ENCODE measurements at places on chromosomes 4 and X.
A peak's percentile ranks its signal among the peaks of the same experiment; 100 is the strongest.

DNA sequence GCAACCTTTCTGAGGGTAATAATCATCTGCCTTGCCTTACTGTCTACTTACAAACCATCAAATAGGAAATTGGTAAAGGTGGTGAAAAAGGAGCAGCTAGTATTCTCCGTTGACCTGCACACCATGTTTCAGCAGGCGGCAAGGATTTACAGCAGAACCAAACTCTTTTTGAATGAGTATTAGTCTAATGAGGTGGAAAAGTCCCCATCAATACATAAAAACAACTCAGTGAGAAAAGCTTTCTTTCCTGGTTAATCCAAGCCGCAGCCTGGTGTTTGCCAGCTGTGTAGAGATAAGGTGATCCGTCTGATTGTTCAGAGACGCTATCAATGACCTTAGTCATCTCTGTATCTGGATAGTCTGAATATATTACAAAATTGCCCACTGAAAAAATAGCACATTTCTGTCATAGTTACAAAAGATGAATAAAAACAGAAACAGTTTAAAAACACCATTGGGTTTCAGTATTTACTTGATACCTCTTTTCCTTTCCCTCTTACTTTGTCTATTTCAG is 110.4 kb upstream of the TBC1D9 start:
- no peak for DNase-seq

GRCh38 chr4:2472187-2472586 is 3.3 kb downstream of the RNF4 start:
- no peak for DNase-seq

GRCh38 chr4:26871611-26872010 is 11.0 kb downstream of the STIM2 start:
- no peak for DNase-seq

- DNase-seq = no peak
Measured at GRCh38 chr4:88963817-88964216, 93.2 kb downstream of the FAM13A start.

DNA sequence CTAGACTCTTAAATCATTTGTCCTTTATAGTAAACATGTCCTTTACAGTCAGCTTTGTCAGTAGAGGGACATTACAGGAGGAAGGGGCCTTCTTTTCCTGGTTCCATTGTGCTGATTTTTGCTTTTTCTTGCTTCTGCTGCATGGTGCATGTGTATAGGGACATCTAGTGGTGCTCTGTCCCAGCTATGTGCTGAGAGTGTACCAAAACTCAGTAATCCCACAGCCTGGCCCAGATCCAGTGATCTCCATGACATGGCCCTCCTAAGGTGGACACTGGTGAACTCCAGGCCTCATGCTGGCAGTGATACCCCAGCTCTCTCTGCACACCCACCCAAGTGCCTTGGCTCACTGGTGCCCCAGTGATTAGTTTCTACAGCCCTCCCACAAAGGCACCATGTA is 45.2 kb downstream of the MAGEB17 start:
- no peak for DNase-seq

- DNase-seq = no peak
Measured at GRCh38 chrX:106716004-106716403, 10.5 kb upstream of the RNF128 start.

- no peak for DNase-seq
Measured at GRCh38 chr4:53183754-53184153, 182.1 kb downstream of the SCFD2 start.

- DNase-seq = no peak
Measured at GRCh38 chr4:15237648-15238230, 190.1 kb upstream of the C1QTNF7 start.

DNA sequence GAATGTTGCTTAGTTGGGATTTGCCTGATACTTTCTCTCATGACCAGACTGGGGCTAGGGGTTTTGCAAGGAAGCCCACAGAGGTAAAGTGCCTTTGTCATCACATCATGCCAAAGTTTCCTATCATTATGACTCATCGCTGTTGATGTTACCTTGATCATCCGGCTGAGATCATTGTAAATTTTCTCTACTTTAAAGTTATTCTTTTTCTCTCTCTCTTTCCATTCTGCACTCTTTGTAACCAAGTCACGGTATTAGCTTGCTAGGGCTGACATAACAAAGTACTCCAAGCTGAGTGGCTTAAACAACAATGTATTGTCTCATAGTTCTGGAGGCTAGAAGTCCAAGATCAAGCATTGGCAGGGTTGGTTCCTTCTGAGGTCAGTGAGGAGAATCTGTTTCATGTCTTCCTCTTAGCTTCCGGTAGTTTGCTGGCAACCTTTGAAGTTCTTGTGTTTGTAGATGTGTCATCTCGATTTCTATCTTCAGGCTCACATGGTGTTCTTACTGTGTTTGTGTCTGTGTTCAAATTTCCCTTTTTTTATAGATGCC is 113.0 kb downstream of the DTHD1 start:
- peak; percentile 29 for DNase-seq

DNA sequence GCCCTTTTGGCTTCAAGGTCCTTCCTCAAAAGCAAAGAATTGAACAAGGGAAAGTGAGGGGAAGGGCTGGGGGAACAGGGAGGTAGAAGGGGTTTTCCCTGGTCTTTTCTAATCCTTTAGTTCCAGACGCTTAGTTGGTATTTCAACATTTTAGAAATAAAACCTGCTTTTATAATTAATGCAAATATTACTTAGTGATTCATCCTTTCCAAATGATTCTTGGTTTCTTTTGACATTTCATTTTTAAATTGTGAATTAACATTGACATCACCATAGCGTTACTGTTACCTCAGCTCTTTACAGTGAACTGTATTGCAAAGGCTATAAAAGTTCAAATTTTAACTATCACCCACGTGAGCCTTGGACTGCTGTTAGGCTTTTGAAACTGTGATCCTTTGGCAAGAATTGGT is 20.9 kb downstream of the NFKB1 start:
- no peak for DNase-seq

DNA sequence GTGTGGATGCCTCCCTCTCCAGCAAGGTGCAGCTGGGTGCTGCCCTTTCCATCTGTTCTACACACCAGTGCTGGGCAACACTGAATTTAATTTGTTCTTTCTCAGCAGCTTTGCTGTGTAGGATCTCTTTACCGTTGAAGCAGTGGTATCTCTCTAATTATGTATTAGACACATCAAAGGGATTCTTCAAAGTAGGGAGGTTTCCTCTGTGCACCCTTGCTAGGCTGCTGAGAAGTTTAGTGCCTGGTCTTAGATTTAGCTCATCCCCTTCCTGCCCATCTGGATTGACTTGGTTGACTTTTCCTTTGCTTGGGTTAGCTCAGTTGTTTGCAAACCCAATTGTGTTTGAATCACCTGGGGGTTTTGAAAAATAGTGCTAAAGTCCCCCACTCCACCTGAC is 27.8 kb upstream of the LDB2 start:
- DNase-seq = no peak

DNA sequence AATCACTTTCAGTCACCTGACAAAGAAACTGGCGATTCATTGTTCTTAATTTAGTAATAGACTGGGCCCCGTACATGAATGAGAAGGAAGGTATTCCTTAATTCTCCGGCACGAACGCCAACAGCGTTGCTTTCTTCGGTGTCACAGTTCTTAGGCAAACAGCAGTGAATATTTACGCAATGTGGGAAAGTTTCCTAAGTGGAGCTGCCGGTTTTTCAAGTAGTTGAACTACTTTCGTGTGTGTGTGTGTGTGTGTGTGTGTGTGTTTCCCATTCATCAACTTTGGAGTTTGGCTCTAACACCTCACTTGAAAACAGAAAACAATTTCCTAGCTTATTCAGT is 651 bp downstream of the NXT2 start:
- DNase-seq = no peak

DNA sequence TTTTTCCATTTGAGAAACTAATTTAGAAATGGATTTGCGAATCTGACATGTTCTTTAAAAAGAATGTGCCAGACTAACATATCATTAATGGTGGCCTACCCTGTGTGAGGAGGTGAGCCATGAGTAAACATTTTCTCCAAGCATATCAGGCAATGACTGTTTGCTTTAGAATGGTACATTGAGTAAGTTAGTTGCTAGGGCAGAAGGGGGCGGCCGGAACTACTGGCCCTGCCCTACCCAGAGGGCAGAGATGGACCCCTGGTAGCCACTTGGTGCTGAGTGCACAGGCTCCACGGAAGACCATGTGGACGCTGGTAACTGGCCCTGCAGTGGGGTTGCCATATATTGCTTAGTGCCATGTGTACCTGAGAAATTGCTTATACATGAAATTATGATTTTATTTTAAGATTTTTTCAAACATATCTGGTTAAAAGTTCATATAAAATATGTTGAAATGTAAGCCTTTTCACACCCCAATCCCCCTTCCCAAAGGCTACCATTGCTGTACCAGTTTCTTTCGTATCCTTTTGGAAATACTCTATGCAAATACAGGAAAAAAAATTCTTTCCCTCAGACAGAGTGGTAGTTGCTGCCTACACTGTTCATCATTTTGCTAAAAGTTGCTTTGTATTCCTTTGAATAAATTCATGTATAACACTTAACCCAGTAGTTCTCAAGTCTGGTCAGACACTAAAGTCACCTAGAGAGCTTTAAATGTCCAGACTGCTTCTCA is 8.8 kb downstream of the FNIP2 start:
- no peak for DNase-seq

GRCh38 chr4:38724475-38724808 is 58.3 kb downstream of the TLR10 start:
- DNase-seq = no peak

GRCh38 chr4:102439812-102440211 is 61.3 kb upstream of the NFKB1 start:
- no peak for DNase-seq

- no peak for DNase-seq
Measured at GRCh38 chr4:143538979-143539669, 25.6 kb downstream of the SMARCA5 start.

DNA sequence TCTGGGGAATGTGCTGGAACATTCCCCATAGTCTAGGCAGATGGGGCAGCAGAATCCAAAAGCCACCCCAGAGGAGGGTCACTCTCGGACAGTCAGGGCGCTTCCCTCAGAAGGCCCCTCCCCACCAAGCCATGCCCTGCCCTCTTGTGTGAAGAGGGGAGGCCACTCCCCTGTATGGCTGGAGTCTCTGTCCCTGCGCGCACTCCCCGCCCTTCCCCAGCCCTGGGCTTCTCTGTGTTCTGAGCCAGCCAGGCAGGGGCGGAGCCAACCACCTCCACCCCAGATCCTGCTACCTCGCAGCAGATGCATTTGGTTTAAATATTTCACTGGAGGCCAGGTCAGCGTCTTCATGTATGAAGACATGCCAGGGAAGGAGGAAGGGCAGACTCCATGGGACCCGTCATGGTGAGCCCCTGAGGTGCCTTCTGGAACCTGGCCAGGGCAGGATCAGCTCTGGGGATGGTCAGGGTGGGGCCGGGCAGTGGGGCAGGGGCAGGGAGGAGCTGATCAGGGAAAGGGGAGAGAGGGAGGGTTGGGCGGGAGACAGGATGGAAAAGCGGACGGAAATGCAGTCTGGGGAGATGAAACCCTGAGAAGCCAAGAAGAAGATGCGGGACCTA is 107.3 kb downstream of the ADRA2C start:
- no peak for DNase-seq

DNA sequence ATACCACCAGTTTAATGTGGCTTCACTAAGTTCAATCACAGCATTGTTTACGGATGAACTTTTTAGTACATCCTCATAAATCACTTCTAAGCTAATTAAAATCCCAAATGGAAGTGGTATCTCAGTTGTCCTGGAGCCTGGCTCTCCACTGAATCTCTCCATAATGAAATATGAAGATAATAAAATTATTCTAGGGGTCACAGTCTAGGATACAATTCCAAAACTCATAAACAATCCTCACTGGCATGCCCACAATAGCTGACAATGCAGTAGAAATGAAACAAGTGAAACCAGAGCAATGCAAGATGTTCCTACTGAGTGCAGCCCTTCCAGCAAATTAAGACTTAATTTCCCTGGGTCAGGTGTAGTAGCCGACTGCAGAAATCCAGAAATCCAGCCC is 47.3 kb upstream of the FAM9B start:
- DNase-seq = no peak

GRCh38 chrX:103918050-103918449 is 44.4 kb upstream of the TMSB15B start:
- DNase-seq = peak; percentile 51

DNA sequence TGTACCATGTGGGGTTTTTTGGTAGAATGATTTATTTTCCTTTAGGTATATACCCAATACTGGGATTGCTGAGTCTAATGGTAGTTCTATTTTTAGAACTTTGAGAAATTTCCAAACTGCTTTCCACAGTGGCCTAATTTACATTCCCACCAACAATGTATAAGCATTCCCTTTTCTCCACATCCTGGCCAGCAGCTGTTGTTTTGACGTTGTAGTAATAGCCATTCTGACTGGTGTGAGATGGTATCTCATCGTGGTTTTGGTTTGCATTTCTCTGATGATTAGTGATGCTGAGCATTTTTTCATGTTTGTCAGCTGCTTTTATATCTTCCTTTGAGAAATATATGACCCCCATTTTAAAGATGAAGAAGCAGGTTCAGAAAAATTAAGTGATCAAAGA is 153.7 kb downstream of the CBR4 start:
- DNase-seq = no peak

- DNase-seq = peak; percentile 68
Measured at GRCh38 chrX:2500803-2501558, at the start of the genes DHRSX and ZBED1. TSS of gene DHRSX (minus strand) at chrX:2500976. CDS start at chrX:2500925, 51 bp downstream. TSS of gene ZBED1 (minus strand) at chrX:2500976. CDS start at chrX:2490719, 10,257 bp downstream.

GRCh38 chrX:30835373-30835772 is 53.7 kb downstream of the TAB3 start:
- no peak for DNase-seq

DNA sequence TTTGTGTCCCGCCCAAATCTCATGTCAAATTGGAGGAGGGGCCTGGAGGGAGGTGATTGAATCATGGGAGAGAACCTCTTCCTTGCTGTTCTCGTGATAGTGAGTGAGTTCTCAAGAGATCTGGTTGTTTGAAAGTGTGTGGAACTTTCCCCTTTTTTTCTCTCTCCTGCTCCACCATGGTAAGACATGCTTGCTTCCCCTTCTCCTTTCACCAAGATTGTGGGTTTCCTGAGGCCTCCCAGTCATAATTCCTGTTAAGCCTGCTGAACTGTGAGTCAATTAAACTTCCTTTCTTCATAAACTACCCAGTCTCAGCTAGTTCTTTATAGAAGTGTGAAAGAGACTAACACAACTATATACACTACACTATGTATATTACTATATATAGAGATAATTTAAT is 697.8 kb upstream of the HS3ST1 start:
- no peak for DNase-seq

DNA sequence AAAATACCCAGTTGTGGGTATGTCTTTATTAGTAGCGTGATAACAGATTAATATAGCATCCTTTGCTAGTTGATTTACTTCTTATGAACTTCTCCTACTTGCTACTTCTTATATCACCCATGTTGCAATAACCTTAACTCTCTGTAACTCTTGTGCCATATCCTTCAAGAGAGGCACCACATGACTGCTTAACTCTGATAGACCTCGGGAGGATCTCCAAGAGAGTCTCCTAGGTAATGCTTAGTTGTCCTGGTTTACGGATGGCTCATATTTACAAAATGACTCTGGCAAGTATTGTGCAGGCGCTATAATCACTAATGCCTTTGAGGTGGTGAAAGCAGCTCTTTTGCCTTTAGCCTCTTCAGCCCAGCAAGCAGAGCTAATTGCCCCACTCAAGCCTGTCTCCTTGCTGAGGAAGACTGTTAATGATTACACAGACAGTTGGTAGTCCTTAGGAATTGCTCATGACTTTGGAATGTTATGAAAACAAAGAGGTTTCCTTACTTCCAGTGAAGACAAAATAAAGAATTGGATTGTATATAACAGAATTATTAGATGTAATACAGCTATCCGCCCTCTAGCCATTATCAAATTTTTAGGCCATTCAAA is 1305.8 kb downstream of the PCDH7 start:
- DNase-seq = no peak

GRCh38 chrX:1502241-1502640 is 34.7 kb downstream of the P2RY8 start:
- no peak for DNase-seq

- no peak for DNase-seq
Measured at GRCh38 chr4:143486314-143486713, 27.2 kb upstream of the SMARCA5 start.

Data from activated naive CD8-positive, alpha-beta T cell treated with anti-CD3 and anti-CD28 coated beads for 36 hours (primary cell).